ENCODE measurements at places on chromosomes 6 and 20.

DNA sequence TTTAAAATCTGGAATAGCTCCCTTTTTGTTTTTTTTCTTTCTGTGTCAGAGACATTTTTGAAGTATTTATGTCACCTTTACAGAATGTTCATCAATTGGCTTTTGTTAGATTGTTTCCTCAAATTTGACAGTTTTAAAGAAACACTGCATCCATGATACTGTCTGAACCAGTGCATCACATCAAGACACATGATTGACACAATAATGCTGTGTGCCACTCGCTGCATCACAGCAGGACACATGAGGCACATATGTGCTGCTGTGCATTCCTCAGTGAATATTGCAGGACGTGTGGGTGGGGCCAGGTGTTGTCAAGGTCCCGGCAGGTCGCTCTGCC, 37.4 kb downstream of the ERMARD start:
- no peaks in the 10 kb centered on the region for H3K36me3 ChIP-seq
- H3K4me3 ChIP-seq = no peak overlapping the region
- H3K4me1 ChIP-seq = no peaks in the 10 kb centered on the region
- DNase-seq = no peak
- no peak overlapping the region for H3K27ac ChIP-seq

DNA sequence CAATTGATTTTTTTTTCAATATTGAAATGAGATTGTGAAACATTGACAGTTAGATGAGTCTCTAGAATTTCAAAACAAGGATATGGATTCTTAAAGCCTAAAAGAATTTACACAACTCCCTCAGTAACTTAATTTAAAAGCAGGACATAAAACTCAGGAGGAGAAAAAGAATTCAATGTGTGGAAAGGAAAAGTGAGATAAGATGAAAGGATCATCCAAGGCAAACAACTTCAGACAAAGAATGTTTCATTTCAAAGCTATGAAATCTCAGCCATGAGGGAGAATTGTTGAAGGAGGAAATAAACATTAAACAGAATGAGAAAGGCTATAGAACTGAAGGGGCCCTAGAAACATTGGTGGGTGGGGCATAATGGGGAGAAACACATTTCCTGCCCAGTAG, 191.7 kb upstream of the NOX3 start:
- H3K36me3 ChIP-seq = no peaks in the 10 kb centered on the region
- DNase-seq = no peak
- no peaks in the 10 kb centered on the region for H3K4me1 ChIP-seq
- H3K4me3 ChIP-seq = no peak overlapping the region
- no peak overlapping the region for H3K27ac ChIP-seq

- peaks cover 11% of the 10 kb centered on the region for H3K4me1 ChIP-seq
- DNase-seq = no peak
- no peak overlapping the region for H3K27ac ChIP-seq
- no peaks in the 10 kb centered on the region for H3K27me3 ChIP-seq
- H3K4me3 ChIP-seq = no peak overlapping the region
These were observed 1159.7 kb downstream of the GRIK2 start for GRCh38 chr6:102553214-102553613.

DNA sequence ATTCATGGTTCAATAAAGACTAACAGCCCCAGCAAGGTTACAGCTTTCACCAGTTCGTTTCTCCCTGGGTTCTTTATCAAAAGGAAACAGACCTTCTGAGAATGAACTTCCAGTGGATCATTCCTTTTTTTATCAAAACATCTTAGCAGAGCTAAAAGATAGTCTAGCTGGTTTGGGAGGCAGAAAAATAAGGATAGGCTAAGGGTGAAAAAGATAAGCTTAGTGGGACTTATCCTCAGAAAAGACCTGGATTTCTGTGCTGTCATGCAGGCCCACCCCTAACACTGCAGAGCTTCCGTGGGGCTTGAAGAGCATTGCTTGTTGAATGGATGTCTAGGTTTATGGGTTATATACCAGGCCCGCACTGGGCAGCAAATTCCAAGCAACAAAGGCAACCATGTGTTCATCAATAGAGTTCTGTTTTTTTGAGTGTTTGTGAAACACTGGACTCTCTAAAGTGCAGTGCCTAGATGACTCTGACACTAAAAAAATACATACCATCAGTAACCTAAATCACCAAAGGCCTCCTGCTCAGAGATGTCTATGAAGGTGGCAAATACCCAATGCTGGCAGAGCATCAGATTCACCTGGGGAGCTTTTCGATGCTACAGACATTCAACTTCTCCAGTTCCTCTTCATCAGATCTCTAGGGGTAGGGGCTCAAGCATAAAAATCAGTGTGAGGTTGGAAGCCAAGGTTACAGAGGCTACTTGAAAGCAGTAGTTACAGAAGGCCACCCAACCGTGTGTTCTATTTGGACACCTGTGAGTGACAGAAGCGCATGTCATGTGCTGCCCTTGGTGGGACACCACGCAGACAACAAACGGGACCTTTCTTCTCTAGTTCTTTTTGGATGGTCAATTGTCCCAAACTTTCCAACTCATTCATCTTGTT, 53.0 kb downstream of the TNFAIP3 start:
- DNase-seq = no peak
- no peaks in the 10 kb centered on the region for H3K36me3 ChIP-seq
- no peaks in the 10 kb centered on the region for H3K4me1 ChIP-seq
- no peaks in the 10 kb centered on the region for H3K27me3 ChIP-seq
- H3K27ac ChIP-seq = no peak overlapping the region

DNA sequence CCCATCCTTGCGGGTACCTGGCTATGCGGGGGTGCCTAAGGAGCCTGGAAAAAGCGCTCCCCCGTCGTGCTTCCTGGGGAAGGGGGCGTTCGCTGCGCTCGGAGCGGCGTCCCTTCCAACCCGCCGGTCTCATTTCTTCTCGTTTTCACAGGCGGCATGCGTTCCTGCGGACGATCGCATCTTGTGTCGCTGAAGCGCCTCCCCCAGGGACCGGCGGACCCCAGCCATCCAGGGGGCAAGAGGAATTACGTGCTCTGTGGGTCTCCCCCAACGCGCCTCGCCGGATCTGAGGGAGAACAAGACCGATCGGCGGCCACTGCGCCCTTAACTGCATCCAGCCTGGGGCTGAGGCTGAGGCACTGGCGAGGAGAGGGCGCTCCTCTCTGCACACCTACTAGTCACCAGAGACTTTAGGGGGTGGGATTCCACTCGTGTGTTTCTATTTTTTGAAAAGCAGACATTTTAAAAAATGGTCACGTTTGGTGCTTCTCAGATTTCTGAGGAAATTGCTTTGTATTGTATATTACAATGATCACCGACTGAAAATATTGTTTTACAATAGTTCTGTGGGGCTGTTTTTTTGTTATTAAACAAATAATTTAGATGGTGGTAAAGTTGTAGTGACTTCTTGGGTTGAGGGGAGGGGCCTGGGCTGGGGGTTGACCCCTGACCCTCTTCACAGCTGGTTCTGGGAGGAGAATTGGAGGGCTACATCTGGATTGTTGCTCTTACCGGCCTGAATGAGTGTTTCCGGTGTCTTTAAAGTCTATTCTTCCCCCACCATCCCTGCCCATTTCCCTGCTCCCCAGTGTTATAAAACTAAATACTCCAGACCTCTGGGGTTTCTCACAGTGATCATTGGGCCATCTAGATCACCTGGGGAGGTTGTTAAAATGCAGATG, 1.1 kb downstream of the ID1 start:
- H3K4me3 ChIP-seq = peak overlapping the region; percentile 91
- H3K27me3 ChIP-seq = no peaks in the 10 kb centered on the region
- peak overlapping the region; percentile 88 for H3K27ac ChIP-seq
- DNase-seq = peak; percentile 90
- peaks cover 18% of the 10 kb centered on the region for H3K36me3 ChIP-seq

DNA sequence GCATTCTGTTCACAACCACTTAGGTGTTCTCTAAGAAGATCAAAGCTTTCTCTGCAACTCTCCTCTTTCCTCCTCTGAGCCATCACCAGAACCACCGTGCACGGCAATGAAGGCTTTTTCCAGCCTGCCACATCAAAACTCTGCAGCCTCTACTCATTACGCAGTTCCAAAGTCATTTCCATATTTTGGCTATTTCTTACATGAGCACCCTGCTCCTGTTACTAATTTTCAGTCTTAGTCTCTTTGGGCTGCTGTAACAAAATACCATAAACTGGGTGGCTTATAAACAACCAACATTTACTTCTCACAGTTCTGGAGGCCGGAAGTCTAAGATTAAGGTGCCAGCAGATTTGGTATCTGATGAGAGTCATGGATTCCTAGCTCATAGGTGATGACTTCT, 70.4 kb upstream of the THBS2 start:
- H3K36me3 ChIP-seq = no peaks in the 10 kb centered on the region
- H3K27me3 ChIP-seq = no peaks in the 10 kb centered on the region
- no peaks in the 10 kb centered on the region for H3K4me1 ChIP-seq

- no peaks in the 10 kb centered on the region for H3K36me3 ChIP-seq
- DNase-seq = no peak
- H3K27ac ChIP-seq = peak overlapping the region; percentile 20
- H3K27me3 ChIP-seq = no peaks in the 10 kb centered on the region
- no peaks in the 10 kb centered on the region for H3K4me1 ChIP-seq
- peak overlapping the region; percentile 37 for H3K4me3 ChIP-seq
These were observed 89.8 kb upstream of the PRSS16 start for GRCh38 chr6:27157459-27158315.

- H3K36me3 ChIP-seq = no peaks in the 10 kb centered on the region
- no peak overlapping the region for H3K27ac ChIP-seq
- no peak overlapping the region for H3K4me3 ChIP-seq
- DNase-seq = peak; percentile 34
- no peaks in the 10 kb centered on the region for H3K27me3 ChIP-seq
- H3K4me1 ChIP-seq = peaks cover 8% of the 10 kb centered on the region
These were observed 294.3 kb downstream of the CDC5L start for GRCh38 chr6:44681761-44682160.
